ENCODE measurements at places on chromosomes 12 and 14. TPM values are rescaled to one million over a fixed set of nuclear protein-coding genes. Genes with fewer than 3 reads are reported as not detected.

Gene WDR89
- total RNA-seq = 33.1 TPM

Gene BICD1
- total RNA-seq = 18.9 TPM

Gene LMO3
- not detected for total RNA-seq

Gene PRH2
- total RNA-seq = 0.34 TPM

Gene BIN2
- 16.4 TPM for total RNA-seq
